ENCODE measurements at places on chromosomes 13 and 19.

- H3K27ac ChIP-seq, result no peak overlapping the region
- H3K4me3 ChIP-seq, result no peak overlapping the region
- H3K27me3 ChIP-seq, result peaks cover 9% of the 10 kb centered on the region
- peaks cover 4% of the 10 kb centered on the region for H3K4me1 ChIP-seq
Observed at GRCh38 chr13:43246382-43246781, 223.0 kb downstream of the DNAJC15 start.

GRCh38 chr13:110213461-110214074 lies 93.4 kb downstream of the COL4A1 start:
- H3K36me3 ChIP-seq, result no peaks in the 10 kb centered on the region
- H3K27ac ChIP-seq, result no peak overlapping the region
- no peaks in the 10 kb centered on the region for H3K4me1 ChIP-seq
- H3K4me3 ChIP-seq, result no peak overlapping the region
- DNase-seq, result no peak

- H3K36me3 ChIP-seq, result peaks cover 21% of the 10 kb centered on the region
- H3K27me3 ChIP-seq, result no peaks in the 10 kb centered on the region
- no peak overlapping the region for H3K4me3 ChIP-seq
- DNase-seq, result no peak
Observed at GRCh38 chr13:49664606-49665005, 26.7 kb downstream of the EBPL start.

DNA sequence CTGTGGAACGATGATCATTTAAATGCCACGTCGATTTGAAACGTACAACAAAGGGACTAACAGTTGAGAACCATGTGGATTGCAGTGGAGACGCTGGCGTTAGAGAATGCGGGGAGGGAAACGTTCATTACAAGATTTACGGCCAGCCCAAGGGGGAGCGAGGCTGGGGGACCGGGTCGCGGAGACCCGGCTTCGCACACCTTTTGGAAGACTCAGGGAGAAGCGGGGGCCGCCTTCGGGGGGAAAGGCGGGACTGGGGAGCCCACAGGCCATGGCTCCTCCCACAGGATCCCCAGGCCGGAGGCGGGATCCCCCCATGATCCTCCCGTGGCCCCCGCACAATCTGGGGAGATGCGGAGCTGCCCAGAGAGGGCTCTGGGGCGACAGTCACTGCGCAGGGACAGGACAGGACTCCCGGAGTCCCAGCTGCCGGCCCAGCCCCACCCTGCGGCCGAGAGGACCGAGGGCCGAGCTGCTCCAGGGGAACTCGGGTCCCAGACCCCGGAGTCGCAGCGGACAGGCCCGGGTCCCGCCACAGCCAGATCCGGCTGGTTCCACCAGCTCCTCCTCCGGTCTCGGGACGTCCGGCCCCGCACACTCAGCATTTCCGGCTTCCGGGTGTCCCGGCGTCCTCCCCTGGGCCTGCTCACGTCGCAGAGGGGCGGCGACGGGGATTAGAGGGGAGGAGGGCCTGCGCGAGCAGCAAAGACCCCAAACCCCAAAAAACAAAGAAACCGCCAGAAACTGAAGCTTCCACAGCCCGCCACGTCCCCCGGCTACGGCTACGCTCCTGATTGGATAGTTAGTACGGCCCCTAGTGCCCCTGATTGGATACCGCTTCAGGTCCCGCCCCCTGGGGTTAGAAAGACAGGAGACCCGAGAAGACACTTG lies 21.1 kb upstream of the OR10H1 start:
- peaks cover 33% of the 10 kb centered on the region for H3K4me1 ChIP-seq
- peak overlapping the region; percentile 99 for H3K27ac ChIP-seq
- no peaks in the 10 kb centered on the region for H3K27me3 ChIP-seq
- peak overlapping the region; percentile 87 for H3K4me3 ChIP-seq
- peaks cover 3% of the 10 kb centered on the region for H3K36me3 ChIP-seq
- DNase-seq, result peak; percentile 98

GRCh38 chr19:50290011-50290410 lies 39.2 kb downstream of the KCNC3 start:
- DNase-seq, result no peak
- no peaks in the 10 kb centered on the region for H3K36me3 ChIP-seq
- H3K4me3 ChIP-seq, result no peak overlapping the region
- no peaks in the 10 kb centered on the region for H3K4me1 ChIP-seq
- H3K27me3 ChIP-seq, result peaks cover 25% of the 10 kb centered on the region

GRCh38 chr13:96223231-96223630 lies 133.3 kb downstream of the HS6ST3 start:
- H3K27ac ChIP-seq, result no peak overlapping the region
- no peaks in the 10 kb centered on the region for H3K36me3 ChIP-seq
- H3K27me3 ChIP-seq, result no peaks in the 10 kb centered on the region
- H3K4me3 ChIP-seq, result no peak overlapping the region
- no peaks in the 10 kb centered on the region for H3K4me1 ChIP-seq
- DNase-seq, result no peak

DNA sequence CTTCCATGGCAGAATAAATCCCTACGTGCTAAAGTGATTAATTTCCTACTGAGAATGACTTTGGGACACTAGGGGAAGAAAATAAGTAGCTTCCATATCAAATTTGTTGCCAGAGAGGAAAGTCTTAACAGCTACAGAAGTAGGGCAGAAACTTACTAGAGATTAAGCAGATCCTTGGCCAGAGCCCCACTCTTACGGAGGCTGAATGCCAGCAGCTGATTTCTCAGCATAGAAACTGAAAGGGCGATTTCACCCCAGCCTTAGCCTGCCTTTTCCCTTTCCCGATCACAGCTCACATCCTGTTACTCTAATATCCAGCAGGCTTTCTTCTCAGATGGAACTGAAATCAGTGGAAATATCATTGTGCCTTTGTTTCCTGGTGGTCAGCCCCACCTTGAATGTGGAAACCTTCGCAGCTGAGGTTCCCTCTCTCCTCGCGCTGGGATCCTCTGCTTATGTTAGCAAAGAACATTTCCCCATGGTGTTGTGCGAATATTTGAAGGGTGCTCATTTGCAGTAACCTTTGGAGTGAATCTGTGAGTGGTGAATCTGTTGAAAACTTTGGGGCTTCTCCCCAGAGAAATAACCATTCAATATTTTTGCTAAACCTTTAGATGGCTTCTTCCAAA lies 8.4 kb downstream of the FAM124A start:
- DNase-seq, result no peak
- peaks cover 59% of the 10 kb centered on the region for H3K27me3 ChIP-seq
- H3K27ac ChIP-seq, result no peak overlapping the region
- H3K36me3 ChIP-seq, result no peaks in the 10 kb centered on the region
- no peaks in the 10 kb centered on the region for H3K4me1 ChIP-seq

DNA sequence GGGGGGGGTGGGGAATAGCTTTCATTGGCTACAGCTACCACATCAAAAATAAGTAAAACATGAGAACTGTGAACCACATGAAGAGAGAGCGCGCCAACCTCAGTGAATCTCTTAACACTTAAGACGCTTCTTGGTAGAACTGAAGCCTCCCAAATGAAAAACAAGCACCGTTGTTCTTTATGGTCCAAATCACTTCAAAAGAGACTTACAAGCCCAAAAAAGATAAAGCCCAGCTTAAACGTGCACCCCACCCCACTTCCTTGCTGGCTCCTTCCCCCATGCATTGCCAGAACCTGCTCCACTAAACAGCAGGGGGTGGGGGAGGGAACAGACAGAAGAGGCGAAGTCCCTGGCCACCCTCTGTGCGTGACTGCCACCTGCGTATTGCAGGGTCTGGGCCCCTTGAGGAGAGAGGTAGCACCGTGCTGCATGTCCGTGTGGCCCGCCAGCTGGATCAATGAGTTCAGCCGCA lies 479.1 kb downstream of the FOXO1 start:
- H3K36me3 ChIP-seq, result peaks cover 17% of the 10 kb centered on the region
- peak overlapping the region; percentile 71 for H3K4me3 ChIP-seq
- peak; percentile 89 for DNase-seq
- H3K27me3 ChIP-seq, result no peaks in the 10 kb centered on the region

DNA sequence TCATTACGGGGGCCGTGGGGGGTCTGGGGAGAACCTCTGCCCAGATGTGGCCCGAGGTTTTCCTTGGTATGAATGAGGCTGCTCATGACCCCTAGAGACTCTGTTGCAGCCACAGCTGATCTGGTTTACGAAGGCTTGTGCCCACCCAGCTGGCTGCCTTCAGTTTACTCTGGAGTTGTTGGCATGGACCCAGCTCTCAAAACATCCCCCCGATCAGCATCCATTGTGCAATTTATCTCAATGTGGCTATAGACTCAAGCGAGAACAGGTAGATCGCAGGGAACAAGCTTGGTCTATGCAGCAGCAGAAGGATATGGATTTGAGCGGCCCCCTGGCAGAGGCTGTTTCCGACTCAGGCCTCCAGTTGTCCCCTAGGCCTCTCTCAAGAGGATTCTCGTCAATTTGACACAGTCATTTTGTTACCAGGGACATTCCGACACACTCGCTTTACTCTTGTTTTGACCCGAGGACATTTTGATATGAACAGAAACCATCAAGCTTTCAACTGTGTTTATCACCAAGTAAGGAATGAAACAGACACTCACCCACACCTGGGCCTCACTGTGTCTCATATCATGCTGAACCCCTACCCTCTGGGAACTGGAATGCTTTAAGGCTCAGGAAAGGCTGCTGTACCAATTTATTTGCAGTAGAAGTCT lies 161.5 kb downstream of the KATNAL1 start:
- peaks cover 8% of the 10 kb centered on the region for H3K27me3 ChIP-seq
- no peak for DNase-seq
- peaks cover 92% of the 10 kb centered on the region for H3K4me1 ChIP-seq
- H3K27ac ChIP-seq, result peak overlapping the region; percentile 99

DNA sequence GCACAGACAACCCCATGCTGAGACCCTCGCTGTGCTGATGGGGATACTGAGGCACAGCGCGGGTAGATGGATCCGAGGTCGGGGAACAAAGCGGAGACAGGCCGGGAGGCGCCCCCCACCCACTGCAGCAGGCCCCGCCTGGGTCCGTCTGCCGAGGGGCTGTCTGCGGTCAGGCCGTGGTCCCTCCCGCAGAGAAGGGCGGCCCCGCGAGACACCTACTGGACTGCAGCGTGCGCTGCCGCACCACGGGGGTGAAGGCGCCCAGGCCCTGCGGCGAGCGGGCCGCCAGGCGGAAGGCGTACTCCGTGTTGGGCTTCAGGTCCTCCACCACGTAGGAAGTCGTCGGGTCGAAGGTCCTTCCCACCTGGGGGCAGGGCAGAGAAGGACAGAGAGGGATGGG lies 101.9 kb downstream of the PTPRS start:
- H3K27me3 ChIP-seq, result peaks cover 4% of the 10 kb centered on the region
- H3K4me3 ChIP-seq, result no peak overlapping the region
- no peaks in the 10 kb centered on the region for H3K36me3 ChIP-seq
- H3K4me1 ChIP-seq, result no peaks in the 10 kb centered on the region

Data from activated naive CD4-positive, alpha-beta T cell treated with anti-CD3 and anti-CD28 coated beads, Interleukin-2, amount 10 ng/mL, durations not matched to agents 7 days and 5 days (primary cell).